ENCODE measurements at places on chromosomes 1 and 21. TPM values are rescaled to one million over a fixed set of nuclear protein-coding genes. Genes with fewer than 3 reads are reported as not detected.

GRCh38 chr1:167043752-167044488, 46.3 kb downstream of the GPA33 start:
- DNase-seq, result no peak
- no peak overlapping the region for H3K27ac ChIP-seq
- no peak overlapping the region for H3K4me3 ChIP-seq
- H3K36me3 ChIP-seq, result no peaks in the 10 kb centered on the region
- H3K27me3 ChIP-seq, result peaks cover 5% of the 10 kb centered on the region
- no peaks in the 10 kb centered on the region for H3K4me1 ChIP-seq

GRCh38 chr1:54976747-54977146, 3.7 kb upstream of the TMEM61 start:
- peak overlapping the region; percentile 71 for H3K27ac ChIP-seq
- H3K27me3 ChIP-seq, result peaks cover 47% of the 10 kb centered on the region
- no peak overlapping the region for H3K4me3 ChIP-seq
- H3K4me1 ChIP-seq, result peaks cover 5% of the 10 kb centered on the region

DNA sequence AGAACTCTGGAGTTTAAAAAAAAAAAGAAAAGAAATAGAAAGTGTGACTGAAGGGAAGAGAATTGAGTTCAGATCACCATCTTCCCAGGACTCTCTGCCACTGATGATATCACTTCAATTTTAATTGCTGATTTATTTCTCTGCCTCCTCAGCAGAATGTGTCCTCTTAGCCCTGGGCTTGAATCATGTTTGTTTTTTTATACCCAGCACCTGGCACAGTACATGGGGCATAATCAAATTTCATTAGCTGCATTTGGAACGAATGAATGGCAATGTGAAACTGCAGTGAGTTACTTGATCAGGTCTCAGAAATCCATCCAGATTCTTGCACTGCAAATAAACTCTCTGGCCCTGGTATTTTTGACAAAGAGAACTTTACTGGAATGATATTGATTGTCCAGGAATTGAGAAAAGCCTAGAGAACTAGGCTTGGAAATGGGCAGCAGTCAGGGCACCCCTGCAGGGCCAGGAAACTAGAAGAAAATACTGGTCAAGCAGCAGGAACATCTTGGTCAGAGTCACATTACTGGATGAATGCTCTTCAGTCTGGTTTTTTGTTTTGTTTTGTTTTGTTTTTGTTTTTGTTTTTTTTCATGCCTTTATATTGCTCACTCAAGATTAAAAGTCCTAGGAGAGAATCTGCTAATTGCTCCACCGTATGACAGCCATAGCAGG, 103.8 kb upstream of the FAM78B start:
- no peak overlapping the region for H3K27ac ChIP-seq
- H3K36me3 ChIP-seq, result no peaks in the 10 kb centered on the region
- no peaks in the 10 kb centered on the region for H3K27me3 ChIP-seq
- no peak overlapping the region for H3K4me3 ChIP-seq

Gene CCDC27
- not detected for total RNA-seq

Gene DNASE2B
- not detected for total RNA-seq

DNA sequence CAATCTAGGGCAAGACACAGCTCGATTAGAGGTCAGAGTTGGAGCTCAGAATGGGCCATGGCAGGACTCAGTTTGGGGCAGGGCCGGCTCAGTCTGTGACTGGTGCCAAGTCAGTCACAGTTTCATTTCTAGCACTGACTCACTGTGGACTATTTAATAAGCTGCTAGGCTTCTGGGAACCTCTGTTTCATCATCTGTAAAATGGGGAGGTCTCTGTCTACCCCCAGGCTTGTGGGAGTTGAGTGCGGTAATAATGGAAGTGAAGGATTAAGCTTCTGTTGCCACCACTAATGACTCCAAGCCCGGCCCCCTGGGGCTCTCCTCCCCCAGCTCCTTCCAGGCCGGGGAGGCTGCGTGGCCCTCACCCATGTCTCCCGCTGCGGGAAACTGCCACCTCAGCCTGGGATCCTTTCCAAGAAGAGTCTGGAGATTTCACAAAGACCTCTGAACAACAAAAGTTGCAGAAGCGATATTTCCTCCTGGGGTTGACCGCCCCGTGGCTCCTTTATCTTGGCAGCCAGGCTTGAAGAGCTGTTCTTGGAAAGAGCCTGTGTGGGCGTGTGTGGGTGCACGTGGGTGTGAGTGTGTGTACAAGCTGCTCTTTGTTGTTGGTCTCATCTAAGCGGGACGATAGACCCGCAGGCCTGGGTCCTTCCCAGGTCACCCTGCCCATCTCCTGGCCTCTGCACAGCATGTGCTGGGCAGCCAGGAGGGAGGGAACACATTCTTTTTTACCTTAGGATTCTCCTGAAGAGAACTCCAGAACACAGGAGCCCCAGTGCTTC, 29.1 kb downstream of the KNCN start:
- peaks cover 24% of the 10 kb centered on the region for H3K4me1 ChIP-seq
- no peaks in the 10 kb centered on the region for H3K36me3 ChIP-seq
- no peak for DNase-seq
- no peak overlapping the region for H3K4me3 ChIP-seq

DNA sequence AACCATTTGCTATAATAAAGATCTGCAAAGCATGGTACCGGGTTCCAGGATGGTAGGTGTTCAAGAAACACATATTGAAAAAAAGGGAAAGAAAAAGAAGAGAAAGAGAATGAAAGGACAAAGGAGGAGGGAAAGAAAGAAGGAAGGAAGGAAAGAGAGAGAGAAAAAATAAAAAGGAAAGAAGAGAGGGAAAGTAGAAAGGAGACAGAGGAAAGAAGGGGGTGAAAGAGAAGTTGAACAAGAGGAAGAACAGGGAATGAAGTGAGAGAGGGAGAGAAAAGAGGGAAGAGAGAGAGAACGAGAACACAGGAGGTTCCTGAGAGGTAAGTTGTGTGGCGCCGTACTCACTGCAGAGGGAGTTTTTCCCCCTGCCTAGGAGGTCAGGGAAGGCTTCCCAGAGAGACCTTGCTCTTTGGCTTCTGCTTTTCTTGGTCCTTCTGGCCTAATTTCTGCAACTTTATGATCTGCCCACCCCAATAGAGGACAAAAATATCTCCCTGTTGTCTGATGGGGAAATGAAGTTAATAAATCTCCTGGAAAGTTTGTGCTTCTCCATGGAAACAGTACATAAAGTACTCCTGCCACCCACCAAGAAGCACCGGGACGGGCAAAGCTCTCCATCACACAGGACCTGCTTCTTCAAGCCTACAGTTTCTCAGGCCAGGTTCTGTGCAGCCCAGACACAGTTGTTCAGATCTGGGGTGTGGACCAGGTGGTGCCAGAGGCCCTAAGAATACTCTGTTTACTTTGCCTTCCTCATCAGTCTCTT, 124.8 kb downstream of the ROR1 start:
- H3K36me3 ChIP-seq, result no peaks in the 10 kb centered on the region
- H3K4me1 ChIP-seq, result peaks cover 7% of the 10 kb centered on the region
- H3K4me3 ChIP-seq, result no peak overlapping the region
- no peaks in the 10 kb centered on the region for H3K27me3 ChIP-seq
- H3K27ac ChIP-seq, result no peak overlapping the region

All from neural crest cell (in vitro differentiated cells).